ENCODE measurements at places on chromosomes 2 and 18.

- DNase-seq: peak; percentile 24
Measured at GRCh38 chr2:241854342-241855244, 4.1 kb downstream of the PDCD1 start.

DNA sequence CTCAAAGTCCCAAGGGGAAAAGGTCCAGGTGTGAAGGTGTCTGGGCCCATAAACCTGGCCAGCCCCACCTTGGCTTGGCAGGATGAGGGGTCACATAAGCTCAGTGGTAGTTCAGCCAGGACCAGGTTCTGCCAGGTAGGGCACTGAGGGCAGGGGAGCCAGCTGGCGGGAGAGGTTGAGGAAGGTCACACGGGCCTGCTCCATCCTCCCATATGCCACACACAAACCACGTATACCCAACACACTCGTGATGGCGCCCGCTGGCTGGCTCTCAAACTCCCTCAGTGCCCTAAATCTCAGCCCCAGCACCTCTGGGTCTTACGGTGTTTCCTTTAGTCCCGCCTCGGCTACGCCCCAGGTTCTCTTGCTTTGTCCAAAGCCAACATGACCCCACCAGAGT is 160.5 kb downstream of the ZFP36L2 start:
- DNase-seq: no peak

DNA sequence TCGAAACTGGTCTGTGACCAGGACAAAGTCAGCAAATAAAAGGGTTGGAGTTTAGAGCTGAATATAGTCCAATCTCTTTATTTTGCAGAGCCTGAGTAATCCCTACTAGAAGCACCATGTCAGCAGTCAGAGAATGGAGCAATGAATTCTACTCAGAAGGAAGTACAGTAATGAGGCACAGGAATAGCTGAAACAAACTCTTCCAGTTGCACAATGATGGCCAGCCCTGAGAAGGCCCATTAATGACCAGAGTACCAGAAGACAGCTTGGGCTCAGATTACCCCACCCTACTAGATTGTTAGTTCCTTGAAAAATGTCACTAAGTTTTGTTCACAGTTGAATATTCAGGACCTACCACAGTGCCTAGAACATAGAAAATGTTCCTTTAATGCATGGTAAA is 40.3 kb upstream of the SCG2 start:
- peak; percentile 30 for DNase-seq

GRCh38 chr2:99679518-99679917 is 189.7 kb upstream of the REV1 start:
- DNase-seq: no peak

GRCh38 chr2:234257859-234258561 is 207.5 kb downstream of the SPP2 start:
- DNase-seq: peak; percentile 98

DNA sequence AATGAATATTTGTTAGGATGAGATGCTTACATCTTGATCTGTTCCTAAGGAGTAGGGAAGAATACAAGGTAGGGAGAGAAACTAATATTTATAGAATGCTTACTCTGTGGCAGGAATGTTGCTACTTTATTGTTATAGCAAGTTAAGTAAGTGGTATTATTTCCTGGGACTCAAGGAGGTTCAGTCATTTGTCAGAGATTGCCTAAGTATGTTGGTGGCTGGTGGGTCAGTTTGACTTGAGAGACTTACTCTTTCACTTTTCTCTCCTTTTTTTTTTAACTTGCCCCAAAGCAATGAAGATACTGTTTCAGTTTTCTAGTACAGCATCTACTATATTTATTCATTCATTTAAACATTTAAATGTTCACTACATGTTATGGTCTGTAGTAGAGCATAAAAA is 209.2 kb upstream of the STON1 start:
- DNase-seq: no peak

DNA sequence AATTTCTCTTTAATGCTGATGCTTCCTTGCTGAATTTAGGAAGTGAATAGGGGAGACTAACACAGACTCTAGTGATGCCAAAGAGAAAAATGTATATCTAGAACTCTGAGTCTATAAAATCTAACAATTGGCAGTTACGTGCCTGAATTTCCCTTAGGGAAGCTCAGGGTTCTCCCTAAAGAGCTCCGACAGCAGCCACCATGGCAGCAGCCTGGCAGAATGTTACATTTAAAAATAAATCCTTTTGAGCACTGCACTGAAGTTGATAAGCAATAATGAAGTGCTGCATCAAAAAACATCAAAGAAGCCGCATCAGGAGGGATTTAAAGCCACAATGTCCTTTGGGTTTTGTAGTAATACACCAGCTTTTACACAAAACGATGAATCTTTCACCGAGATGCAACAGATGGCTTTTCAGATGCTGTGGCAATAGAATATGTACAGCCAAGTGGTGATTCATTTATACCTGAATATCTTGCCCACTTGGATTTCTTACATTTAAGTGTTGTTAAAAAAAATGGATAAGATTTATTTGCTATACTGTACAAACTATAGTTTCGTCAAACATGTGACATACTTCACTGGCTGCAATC is 291.2 kb upstream of the SESTD1 start:
- DNase-seq: no peak

DNA sequence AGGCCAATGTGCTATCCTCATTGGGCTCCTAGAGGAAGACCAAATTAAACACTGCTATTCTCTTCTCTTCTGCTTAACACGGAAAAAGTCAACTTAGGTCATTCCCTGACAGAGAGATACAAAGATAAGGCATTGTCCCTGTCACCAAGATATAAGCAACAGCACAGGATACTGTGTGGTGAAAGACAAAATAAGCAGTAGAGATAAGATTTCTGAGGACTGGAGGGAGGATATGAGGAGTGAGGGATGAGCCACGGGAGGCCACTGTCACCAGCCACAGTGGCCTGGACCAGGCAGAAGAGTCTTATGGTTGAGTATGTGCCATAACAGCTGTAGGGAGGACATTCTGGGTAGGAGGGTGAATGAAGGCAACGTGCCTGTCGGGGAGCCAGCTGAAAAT is 54.4 kb upstream of the SLC14A2 start:
- no peak for DNase-seq

DNA sequence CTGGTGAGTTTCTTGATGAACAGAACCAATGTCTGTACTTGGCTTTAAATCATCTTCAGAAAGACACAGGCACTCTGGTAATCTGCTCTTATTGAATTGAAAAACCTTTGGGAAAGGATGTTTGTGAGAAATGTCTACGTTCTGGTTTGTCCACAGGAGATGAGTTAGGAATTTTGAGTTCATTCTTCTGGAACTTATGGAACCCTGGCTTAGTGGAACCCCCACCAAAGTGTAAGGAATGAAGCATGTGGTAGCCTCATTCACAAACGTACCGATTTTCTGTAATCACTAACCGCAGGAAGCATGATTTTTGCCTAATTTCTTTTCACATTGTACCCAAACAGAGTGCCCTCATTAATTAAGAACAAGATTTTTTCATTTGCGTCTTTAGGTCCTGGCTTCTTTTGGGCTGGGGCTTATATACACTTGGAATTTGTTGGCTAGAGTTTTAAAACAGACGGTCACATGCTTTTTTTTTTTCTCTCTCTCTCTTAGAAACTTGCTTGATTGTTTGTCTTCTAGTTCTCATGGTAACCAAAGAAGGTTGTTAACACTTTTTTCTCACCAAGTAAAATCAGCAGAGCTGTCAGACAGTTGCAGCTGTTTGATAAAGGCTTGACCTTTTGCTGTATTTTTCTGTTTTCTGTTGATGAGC is 314.1 kb upstream of the THUMPD2 start:
- DNase-seq: peak; percentile 61

DNA sequence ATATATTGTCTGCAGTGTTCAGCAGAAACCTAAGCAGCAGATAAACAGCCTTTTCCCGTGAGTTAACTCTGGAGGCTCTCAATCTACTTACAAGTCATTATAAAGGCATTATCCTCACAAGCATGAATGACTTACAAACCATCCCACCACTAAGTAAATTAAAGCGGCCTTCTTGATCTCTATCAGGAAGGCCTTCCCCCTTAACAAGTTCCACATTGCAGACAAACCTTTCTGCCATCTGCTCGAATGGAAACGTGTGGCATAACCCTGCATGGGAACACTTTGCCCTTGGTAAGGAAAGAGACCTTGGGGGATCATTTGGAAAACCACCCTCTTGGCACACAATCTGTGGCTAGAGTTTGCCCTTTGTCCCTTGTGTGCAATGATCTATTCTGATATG is 199.5 kb downstream of the OSR1 start:
- no peak for DNase-seq

GRCh38 chr2:183666031-183666430 is 541.8 kb downstream of the NUP35 start:
- DNase-seq: peak; percentile 10

DNA sequence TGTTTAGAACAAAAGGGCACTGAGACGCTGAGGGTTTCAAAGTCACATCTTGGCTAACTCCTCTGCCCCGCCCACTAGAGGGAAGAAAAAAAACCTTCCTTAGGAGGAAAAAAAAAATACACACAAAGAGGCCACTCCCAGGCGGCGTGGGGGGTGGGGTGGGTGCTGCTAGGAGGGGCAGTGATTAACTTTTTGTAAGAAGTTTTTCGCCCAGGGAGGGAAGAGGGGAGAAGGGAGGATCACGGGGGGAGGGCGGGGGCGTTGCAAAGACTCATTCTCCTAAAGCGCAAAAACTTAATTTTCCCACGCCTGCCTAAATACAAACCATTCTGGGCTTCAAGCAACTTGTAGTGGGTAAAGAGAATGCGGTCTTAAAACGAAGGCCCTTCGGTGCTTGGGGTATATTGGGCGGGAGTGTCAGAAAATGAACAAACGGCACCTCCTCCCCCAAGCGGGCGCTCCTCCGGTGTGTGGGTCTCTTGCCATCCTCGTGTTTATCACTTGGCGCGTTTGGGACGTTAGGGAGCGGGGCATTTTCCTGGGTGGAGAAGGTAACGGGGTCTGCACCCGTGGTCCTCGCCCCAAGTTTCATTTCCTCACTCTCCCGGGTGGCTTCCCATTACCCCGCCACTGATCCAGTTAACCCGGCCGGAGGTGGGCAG is 1.7 kb downstream of the CXCR4 start:
- no peak for DNase-seq

GRCh38 chr2:152367547-152368390 is 32.8 kb downstream of the FMNL2 start:
- peak; percentile 56 for DNase-seq

- DNase-seq: no peak
Measured at GRCh38 chr18:4987452-4988405, 209.3 kb downstream of the AKAIN1 start.

DNA sequence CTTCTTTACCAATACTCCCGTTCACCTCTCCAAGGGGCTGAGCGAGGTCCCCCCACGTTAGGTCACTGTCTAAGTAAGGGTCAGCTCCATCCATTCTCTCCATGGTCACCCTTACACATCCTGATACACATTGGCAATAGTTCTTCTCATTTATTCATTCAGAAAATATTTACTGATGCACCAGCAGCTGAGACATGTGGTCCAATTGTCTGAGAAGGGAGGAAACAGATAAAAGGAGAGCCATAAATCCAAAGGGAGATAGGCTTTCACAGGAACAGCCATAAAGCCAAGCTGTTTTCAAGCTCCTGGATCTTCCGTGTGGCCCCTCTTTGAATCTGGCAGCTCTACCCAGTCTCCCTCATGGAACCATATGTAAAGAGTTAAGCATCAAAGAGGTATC is 121.2 kb downstream of the TXNL1 start:
- no peak for DNase-seq

GRCh38 chr18:32346671-32347070 is 124.0 kb downstream of the GAREM1 start:
- DNase-seq: peak; percentile 72

DNA sequence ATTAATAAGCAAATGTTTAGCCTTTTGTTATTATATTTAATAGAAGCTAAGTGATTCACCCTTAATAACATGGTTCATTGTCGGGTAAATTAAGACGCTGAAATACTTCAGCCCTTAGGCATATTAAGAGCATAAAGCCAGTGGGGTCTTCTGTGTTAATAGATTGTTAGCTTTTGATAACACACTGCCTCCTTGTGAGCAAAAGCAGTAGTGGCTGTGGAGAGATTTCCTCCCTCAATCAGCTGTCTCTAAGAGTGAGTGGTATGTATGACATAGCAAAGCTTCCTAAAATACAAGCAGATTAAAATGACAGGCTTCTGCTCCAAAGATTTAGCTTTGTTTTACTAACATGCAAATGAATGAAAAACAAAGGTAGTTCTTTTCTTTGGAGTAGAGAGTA is 143.7 kb upstream of the SYT4 start:
- DNase-seq: no peak

GRCh38 chr2:65017335-65017734 is 28.1 kb downstream of the SLC1A4 start:
- peak; percentile 20 for DNase-seq

GRCh38 chr18:49456794-49457193 is 3.7 kb downstream of the DYM start:
- DNase-seq: peak; percentile 44

All from choroid plexus epithelial cell (primary cell).